DMS79 (cell line): ENCODE measurements at places on chromosomes 4 and X.

DNA sequence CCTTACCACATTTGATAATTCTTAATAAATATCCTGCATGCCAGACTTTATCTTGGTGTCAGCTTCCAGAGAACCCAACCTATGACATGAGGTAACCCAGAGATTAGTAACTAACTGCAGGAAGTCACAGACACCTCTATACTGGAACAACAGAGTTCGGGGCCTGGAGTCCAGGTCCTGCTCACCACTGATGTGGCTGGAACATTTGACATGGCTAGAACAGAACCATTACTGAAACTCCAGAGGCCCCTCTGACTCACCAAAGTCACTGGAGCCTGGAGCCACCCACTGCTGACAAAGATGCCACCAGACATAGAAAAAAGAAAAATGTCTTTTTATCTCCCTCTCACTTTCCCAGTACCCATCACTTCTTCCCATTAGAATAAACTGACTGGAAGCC is 403.7 kb downstream of the MID1IP1 start:
- DNase-seq, result no peak

DNA sequence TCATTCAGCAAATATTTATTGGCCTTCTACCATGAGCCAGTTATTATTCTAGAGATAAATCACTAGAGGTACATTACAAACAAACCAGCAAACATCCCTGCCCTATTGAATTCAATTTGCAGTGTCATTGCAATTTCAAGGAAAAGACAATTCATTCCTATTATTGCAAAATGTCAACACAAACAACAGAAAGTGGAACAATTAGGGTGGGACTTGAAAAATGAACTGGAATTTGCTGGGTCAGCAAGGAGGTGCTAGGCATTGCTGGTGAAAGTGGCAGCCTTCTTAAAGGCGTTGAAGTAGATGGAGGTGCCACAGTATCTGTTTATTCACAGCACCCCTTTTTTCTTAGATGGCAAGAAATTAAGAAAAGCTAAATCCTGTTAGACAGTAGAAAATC is 224.0 kb upstream of the BMP3 start:
- DNase-seq, result no peak

- DNase-seq, result no peak
Measured at GRCh38 chr4:87321888-87322287, 794 bp downstream of the HSD17B13 start.

GRCh38 chrX:79452881-79453280 is 85.7 kb upstream of the ITM2A start:
- no peak for DNase-seq

- no peak for DNase-seq
Measured at GRCh38 chr4:145755802-145756201, 75.9 kb downstream of the C4orf51 start.

GRCh38 chr4:174490451-174490961 is 31.8 kb downstream of the HPGD start:
- no peak for DNase-seq

GRCh38 chr4:38154681-38155588 is 194.7 kb downstream of the PTTG2 start:
- no peak for DNase-seq

- no peak for DNase-seq
Measured at GRCh38 chr4:185938654-185939053, 126.7 kb upstream of the SORBS2 start.

- no peak for DNase-seq
Measured at GRCh38 chr4:184232202-184232601, 14.5 kb upstream of the ENPP6 start.

GRCh38 chrX:34275699-34276098 is 143.6 kb upstream of the FAM47A start:
- no peak for DNase-seq

DNA sequence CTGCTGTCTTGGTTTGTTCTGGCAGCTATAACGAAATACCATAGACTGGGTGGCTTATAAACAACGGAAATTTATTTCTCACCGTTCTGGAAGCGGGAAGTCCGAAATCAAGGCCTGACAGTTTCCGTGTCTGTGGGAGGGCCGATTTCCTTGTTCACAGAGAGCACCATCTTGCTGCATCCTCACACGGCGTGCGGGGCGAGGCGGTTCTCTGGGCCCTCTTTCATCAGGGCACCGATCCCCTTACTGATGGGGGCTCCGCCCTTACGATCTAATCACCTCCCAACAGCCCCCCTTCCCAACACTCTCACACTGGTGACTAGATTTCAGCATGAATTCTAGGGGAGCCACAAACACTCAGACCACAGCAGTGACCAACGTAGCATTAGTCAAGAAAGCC is 578.3 kb upstream of the FAT1 start:
- no peak for DNase-seq

DNA sequence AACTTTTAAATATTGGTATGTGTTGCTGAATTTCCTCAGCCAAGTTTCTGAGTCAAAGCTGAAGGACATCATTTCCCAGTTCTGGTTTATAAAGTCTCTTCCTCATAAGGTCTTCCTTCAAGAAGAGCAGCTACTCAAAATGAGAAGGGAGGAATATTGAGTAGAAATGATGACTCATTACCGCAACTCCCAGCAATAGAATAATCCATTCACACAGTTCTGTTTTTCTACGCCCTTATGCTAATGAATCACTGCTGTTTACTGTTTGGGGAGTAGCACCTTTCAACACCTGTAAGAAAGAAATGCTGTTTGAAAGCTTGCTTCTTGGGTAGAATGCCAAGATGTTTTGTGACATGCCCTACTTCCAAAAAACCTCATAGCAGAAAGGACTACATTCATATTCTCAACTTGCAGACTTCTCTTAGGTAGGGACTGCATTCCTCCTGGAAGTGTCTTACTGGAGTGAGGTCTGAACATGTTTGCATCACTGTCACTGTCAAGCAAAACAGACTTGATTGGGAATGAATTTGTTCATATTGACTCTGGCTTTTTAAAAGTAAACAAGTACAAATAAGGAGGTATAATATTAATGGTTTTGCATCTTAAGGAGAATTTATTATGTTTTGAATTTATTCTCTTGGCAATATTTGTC is 147.2 kb upstream of the BANK1 start:
- no peak for DNase-seq

DNA sequence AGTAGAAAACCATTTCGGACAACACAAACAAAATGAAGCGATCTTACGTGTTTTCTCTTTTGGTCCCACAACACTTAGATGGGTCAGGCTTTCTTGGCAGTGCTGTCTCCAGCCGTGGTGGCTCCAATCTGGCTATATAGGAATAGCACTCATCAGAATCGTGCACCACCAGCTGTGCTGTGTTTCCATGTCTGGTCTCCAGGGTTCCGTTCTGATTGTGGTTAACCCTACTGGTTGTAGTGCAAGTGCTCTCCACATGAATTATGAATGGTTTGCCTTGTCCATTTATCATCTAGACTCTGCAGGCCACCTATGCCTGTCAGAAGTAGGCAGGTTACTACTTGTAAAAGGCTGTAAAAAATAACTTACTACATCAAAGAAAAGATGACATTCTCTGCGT is 536.3 kb downstream of the IQCM start:
- DNase-seq, result no peak

- DNase-seq, result no peak
Measured at GRCh38 chrX:482192-482701, 95.5 kb upstream of the PPP2R3B start.

DNA sequence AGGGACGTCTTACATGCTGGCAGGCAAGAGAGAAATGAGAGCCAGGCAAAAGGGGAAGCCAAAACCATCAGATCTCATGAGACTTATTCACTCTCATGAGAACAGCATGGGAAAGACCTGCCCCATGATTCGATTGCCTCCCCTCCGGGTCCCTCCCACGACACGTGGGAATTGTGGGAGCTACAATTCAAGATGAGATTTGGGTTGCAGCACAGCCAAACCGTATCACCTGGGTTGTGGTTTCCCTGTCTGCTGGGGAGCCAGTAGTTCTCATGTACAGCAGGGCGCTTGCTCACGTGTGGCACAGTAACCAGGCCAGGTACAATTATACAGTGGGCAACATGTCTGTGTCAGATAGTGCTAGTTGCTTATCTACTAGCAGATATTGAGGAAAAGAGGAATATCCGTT is 11.1 kb upstream of the RS1 start:
- no peak for DNase-seq

GRCh38 chr4:30473225-30473624 is 246.9 kb upstream of the PCDH7 start:
- DNase-seq, result no peak

- no peak for DNase-seq
Measured at GRCh38 chrX:132819711-132820264, 138.6 kb downstream of the HS6ST2 start.

GRCh38 chrX:153782871-153783270 is 2.0 kb downstream of the SRPK3 start:
- DNase-seq, result no peak

- DNase-seq, result no peak
Measured at GRCh38 chr4:89064848-89065247, 7.9 kb upstream of the FAM13A start.

- no peak for DNase-seq
Measured at GRCh38 chr4:55253948-55254593, 92.0 kb upstream of the SRD5A3 start.

DNA sequence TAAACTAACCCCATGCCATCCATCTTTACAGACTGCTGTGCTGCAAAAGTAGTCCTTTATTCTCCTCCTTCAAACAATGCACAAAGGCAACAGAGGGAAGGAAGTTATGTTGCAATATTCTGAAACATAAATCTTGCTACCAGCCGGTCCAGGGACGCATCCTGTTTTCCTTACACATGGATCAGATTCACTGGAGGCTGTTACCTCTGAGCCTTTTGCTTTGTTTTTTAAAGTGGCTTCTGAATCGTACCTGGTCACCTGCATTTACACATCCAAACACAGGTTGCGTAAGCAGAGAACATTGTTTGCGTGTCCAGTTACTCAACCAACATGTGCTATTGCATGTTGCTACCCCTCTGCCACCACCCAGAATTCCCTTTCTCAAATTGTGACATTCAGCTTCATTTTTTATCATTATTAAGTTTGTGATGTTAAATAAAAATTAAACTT is 8.8 kb downstream of the PPARGC1A start:
- DNase-seq, result no peak

- DNase-seq, result no peak
Measured at GRCh38 chrX:24860140-24860539, 155.6 kb downstream of the ARX start.

- no peak for DNase-seq
Measured at GRCh38 chr4:94833394-94833793, 75.6 kb downstream of the BMPR1B start.

- no peak for DNase-seq
Measured at GRCh38 chr4:168639914-168640313, 143.1 kb downstream of the PALLD start.

DNA sequence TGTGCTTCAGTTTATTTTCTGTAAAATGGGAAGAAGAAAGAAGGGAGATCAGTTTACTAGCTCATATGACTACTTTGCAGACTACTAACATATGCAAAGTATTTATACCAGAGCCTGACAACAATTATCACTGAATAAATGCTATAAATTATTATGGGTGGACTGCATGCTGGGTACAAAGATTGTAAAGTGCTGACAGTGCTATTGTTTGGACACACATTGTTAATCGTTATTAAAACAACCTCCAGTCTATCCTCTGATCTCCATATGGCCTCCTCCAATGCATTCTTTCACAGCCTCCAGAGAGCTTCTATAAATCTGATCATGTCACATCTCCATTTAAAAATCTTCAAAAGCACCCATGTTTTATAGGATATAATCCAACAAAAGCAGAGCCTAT is 90.1 kb upstream of the HS3ST1 start:
- DNase-seq, result no peak

- DNase-seq, result no peak
Measured at GRCh38 chr4:84964995-84965552, 1.4 kb downstream of the WDFY3 start.

DNA sequence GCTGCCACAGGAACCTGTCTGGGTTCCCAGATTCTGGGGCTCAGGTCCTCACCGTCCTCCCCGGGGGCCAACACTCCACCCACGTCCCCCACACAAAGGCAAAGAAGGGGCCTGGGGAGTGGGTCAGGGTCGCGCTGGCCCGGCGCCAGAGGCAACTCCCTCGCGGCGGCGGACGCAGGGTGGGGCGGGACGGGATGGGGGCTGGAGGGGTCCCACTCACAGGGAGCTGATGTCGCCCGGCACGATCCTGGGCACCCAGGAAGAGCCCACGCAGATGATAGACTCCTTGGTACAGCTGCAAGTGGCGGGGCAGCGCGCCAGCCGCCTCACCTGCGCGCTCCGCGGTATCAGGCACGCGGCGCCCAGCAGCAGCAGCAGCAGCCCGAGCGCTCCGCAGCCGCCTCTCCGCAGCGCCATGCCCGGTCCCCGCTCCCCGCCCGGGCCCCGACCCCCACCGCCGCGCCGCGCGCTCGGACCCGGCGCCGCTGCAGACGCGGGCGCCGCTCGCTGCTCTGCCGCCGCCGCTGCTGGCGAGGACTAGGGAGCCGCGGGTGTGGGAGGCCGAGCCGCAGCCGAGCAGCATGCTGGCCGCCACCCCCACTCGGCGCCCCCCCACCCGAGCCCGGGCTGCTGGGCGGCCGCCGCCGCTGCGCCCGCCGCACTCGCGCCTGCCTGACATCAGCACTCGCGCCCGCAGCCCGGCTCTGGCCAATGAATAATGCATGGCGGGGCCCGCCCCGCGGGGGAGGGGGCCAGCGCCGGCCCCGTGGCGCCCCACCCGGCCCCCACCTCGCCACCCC is at the start of gene LGI2:
Gene LGI2, minus strand, starts transcription at position 670 of the 800 bp plus-strand sequence. Its CDS starts 253 bp downstream, at position 417.
- DNase-seq, result no peak

DNA sequence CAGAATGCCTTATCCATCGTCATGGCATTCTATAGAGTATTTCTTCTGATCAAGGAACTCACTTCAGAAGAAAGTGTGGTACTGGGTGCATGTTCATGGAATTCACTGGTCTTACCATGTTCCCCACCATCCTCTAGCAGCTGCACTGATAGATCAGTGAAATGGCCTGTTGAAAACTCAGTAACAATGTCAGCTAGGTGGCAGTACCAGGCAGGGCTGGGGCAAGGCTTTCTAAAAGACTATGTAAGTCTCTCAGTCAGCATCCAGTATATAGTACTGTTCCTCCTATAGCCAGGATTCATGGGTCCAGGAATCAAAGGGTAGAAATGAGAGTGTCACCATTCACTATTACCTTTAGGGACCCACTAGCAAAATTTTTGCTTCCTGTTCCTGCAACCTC is 15.8 kb upstream of the LDB2 start:
- no peak for DNase-seq

DNA sequence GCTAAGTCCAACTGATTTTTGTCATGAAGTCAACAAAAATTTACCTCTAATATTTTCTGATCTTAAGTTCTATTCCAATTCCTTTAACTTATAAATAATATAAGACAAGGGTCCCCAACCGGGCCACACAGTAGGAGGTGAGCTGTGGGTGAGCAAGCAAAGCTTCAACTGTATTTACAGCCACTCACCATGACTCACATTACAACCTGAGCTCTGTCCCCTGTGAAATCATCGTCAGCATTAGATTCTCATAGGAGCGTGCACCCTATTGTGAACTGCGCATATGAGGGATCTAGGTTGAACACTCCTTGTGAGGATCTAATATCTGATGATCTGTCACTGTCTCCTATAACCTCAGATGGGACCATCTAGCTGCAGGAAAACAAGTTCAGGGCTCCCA is 227.4 kb downstream of the MAPK10 start:
- no peak for DNase-seq
